ENCODE measurements at places on chromosomes 12 and 14.
A peak's percentile ranks its signal among the peaks of the same experiment; 100 is the strongest.

DNA sequence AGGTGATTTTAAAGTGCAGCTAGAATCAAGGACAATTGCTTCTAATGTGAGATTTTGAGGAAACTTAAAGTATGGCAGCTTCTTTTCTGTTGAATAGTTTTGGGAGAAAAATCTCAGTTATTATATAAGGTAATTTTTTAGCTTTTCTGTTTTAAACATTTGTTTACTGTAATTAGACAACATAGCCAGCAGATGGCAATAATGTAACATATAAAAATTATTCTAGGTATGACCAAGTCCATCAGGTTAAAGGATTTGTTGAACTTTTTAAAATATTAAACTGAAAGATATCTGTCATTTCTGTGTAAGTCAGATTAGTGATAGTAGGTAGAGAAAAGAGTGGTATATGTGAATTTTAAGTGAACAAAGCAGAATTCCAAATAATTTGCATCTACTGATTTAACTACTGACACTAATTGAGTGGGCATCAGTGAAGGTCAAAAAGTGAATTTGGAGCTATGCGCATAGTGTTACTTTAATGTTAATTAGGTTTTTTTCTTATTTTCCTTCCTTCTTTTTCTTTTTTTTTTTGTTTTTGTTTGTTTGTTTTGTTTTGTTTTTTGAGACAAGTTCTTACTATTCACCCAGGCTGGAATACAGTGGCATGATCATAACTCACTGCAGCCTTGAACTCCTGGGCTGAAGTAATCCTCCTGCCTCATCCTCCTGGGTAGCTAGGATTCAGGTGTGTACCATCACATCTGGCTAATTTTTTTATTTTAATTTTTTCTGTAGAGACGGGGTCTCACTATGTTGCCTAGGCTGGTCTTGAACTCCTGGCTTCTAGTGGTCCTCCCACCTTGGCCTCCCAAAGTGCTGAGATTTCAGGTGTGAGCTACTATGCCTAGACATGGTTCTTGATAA lies 18.6 kb downstream of the PRORP start:
- DNase-seq: no peak

DNA sequence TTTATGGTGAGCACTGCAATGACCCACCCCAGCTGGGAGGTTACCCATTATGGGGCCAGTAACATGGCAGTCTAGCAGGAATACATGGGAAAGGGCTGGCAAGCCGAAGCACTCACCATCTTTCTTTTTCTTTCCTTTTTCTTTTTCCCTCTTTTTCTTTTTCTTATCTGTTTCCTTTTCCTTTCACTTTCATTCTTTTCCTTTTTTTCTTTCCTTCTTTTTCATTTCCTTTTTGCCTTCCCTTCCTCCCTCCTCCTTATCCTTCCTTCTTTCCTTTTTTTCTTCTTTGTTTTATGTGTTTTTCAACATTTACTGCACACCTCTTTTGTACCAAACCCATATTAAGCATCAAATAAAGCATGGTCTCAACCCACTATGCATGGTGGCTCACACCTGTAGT lies 501.1 kb downstream of the MED13L start:
- DNase-seq: no peak

DNA sequence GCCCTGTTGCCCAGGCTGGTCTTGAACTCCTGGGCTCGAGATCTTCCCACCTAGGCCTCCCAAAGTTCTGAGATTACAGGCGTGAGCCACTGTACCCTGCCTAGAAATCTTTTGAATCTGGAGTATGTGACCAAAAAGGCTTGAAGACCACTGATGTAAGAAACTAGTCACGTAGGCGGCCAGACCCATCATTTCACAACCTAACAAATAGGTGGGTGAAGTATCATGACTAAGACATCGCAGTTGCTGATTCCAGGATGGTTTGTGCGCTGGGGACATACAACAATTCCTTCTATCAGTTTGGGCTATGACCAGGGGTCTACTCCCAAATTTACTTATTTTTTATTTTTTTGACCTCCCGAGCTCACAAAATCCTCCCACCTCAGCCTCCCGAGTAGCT lies 11.8 kb upstream of the CDK2AP1 start:
- DNase-seq: no peak

DNA sequence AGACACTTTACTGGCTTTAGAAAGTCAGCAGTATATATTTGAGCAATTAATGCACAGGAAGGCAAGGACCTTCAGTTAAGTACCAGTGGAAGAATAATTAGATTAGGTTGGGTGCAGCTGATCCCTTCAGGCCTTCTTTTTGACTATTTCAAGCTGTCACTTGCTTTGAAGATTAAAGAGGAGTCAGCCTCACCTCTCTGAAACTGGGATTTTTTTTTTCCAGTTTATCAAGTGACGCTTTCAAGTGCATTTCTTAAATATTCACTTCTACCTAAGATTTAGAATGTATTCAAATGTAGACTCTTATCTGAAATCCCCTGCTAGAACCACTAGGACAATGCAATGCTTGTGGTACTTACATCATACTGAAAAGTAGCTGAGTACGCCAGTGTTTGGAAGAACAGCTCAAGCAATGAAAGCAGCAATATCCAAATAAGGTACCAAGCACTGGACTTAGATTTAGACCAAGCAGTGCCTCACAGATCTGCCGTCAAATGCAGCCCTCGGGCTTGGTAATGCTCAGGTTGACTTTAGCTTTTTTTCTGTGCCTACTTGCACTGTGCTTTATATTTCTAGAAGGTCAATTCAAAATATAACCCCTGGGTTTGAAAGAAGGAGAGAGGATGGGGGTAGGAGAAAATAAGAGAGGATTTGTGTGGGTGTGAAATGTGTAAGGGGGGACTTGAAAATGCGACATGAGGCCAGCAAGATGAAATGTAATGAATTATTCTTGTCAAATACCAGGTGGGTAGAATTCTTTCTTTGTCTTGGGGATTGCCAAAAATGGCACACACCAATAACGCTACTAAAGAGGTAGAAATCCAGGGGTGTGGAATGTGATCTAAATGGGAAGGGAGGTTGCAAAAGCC lies 3.7 kb upstream of the FERMT2 start:
- DNase-seq: no peak

DNA sequence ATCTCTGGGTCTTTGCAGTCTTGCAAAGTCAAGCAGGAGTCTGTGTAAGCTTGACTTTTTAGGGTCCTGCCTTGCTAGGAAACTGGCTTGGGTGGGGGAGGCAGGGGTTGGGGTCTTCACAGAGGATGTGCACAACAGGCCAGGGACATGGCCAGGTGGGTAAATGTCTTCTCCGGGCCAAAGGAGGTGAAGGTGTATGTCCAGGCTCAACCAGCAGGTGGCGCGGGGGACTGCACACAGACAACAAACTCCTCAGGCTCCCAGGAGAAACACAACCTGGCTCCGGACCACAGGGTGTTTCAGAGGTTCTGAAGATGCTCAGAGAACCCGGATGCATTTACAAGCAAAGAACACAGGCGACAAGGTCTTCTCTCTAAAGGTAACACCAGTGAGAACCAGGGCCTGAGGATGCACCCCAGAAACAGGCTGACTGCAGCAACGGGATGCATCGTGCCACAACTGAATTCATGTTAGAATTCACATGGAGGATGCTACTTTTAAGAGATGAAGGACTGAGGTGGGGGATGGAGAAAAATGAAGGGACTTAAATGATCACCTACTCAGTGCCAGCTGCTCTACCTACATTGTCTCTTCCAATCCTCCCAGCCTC lies 56.0 kb downstream of the PLEKHG3 start:
- DNase-seq: peak; percentile 56

DNA sequence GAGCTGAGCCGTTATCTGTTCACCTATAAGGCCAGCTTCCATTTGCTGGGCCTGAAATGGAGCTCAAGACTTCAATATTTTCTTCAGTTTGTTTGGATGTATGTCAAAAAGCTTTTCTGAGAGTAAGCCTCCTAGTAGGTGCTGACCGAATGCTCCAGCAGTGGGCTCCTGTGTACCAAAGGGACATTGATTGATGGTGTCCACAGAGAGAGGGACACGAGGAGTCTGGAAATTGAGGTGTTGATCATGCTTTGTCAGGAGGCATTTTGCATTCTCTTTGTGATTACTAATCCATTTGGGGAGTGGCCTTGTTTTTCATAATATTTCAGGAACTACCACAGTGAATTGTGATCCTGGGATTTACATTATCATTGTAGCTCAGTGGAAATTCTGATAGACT lies 107.7 kb upstream of the SLC38A2 start:
- no peak for DNase-seq

- no peak for DNase-seq
Measured at GRCh38 chr12:14153803-14154202, 172.4 kb upstream of the GRIN2B start.

- DNase-seq: no peak
Measured at GRCh38 chr12:119153477-119154434, 25.0 kb upstream of the HSPB8 start.

DNA sequence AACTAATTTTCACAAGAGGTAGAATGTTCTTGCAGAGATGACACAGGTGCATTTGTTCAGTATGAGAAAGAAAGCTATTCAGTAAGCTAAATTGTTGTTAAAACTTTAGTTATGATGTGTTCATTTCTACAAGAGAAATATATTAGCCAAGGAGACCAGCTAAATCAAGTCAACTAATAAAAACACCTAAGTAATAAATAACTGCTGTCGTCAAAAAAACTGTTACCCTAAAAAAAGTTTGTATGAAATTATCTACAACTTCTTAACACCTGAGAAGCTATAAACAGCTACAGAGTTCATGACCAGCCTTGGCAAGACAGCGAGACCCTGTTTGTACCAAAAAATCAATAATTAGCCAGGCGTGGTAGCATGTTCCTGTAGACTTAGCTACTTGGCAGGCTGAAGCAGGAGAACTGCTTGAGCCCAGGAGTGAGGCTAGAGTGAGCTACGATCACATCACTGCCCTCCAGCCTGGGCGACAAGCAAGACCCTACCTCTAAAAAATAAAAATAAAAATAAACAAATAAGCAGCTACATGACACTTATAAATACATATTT lies 67.6 kb upstream of the AP4S1 start:
- DNase-seq: no peak

DNA sequence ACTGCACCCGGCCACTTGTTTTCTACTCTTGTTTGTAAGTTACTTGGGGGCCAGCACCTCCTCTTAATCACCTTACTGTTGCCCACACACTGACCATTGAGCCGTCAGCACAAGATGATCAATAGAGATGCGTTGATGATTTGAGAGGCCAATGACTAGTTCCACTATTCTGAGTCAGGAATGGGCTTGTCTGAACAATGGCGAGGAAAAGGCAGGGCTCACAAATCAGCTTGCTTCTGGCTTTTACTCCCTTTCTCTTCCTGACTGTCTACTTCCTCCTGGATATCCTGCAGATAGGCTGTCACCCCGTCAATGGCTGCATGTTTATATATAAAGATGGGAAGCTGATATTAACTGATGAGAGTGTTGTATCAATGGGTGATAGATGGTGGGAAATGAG lies 29.1 kb upstream of the HDAC7 start:
- no peak for DNase-seq

DNA sequence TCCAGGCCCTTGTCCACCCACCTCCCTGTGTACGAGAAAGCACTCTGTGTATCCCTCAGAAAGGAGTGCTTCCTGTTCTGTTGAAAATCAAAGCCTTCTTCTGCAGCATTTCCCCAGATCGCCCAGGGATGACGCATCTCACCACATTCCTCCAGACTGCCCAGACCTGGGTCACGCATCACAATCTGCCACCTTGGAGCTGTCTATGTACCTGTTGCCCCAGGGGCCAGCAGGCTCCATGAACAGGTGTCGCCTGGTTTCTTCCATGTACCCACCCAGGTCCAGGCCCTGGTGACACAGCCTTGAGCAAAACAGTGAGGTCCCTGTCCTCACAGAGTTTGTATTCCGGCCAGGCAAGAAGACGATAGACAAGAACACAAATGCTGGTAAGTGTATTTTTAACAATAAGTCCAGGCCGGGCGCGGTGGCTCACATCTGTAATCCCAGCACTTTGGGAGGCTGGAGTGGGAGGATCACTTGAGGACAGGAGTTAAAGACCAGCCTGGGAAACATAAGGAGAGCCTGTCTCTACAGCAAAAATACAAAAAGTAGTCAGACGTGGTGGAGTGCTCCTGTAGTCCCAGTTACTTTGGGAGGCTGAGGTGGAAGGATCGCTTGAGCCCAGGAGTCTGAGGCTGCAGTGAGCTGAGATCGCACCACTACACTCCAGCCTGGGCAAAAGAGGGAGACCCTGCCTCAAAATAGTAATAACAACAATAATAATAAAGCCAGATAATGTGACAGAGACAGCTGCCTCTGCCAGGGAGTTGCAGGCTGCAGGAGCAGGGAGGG lies 6.8 kb upstream of the PPP1R13B start:
- DNase-seq: no peak

GRCh38 chr14:85463512-85463911 lies 66.4 kb upstream of the FLRT2 start:
- no peak for DNase-seq

DNA sequence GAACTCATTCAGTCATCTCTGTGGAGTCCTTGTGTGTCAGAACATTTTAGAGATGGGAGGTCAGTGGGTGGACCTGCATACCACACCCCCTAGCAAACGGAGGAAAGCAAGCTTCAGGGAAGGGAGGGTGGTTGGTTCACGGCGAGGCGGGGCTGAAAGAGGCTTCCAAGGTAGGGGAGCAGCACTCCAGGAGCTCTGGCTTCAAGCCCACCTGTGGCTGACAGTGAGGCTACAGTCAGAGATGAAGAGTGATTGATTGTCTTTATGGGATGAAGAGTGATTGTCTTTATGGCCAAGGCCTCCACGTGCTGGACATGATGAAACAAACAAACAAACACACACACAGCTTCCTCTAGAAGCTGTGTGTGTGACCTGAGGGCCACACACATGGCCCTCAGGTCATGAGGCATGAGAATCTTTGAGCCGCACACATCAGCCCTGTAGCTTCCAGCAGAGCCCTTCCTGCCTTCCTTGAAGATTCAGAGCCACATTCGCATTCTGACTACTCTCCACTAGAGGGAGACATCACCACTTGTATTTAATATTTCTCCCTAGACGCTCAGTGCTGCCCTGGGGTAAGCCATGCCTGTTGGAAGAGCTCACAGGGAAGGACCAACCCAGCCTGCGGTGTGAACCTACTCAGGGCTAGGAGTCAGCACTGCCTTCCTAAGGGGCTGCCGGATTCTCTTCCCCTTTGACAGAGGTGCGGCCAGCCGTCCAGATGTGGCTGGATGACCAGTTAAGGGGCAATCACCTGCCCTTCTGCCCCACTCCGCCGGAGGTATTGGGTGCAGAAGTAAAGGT lies 54.4 kb upstream of the KCNA1 start:
- DNase-seq: peak; percentile 28

DNA sequence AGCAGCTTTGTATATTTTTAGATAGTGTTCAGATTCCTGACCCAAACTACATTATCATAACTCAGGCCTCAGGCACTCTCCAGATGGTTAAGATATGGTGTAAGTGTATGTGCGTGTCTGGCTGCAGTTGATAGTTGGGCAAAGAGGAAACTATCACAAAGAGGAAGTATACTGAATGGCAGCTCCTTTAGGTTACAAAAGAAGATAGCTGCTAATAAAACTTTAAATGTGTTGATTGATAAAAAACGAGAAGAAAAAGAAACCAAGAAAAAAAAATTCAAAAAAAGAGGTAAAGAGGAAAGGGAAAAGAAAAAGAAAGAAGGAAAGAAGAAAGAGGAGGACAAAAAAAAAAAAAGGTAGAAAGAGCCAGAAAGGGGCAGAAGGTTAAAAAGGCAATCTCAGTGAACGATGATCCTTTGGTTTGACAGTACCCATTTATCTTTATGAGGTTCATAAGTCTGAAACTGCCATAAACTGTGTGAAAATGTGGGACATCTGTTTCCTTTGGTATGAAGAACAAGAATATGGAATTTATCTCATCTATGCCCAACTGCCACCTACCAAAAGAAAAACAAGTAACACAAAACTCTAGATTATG lies 42.2 kb downstream of the TAOK3 start:
- DNase-seq: no peak

Data from activated CD8-positive, alpha-beta memory T cell treated with anti-CD3 and anti-CD28 coated beads, Interleukin-2, amount 50 U/mL, for 4 hours (primary cell).